ENCODE measurements at places on chromosomes 11 and 22.

DNA sequence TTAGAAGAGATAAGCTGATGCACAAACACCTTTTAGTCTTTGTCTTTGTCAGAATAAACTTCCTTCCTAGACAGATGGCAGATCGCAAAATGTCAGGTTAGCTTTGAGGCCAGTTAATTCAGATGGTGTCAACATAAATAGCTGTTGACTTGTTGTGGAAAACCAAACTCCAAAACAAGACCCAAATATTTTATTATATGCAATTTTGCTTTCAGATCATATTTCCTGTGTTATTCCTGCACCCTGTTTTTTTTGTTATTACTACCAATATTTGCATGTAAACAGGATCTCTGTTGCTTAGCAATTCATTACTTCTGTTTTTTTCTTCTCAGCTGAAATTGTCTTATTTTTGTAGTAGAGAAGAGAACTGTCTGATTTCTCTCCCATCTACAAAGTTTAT lies 316.0 kb downstream of the ETS1 start:
- DNase-seq, result no peak

DNA sequence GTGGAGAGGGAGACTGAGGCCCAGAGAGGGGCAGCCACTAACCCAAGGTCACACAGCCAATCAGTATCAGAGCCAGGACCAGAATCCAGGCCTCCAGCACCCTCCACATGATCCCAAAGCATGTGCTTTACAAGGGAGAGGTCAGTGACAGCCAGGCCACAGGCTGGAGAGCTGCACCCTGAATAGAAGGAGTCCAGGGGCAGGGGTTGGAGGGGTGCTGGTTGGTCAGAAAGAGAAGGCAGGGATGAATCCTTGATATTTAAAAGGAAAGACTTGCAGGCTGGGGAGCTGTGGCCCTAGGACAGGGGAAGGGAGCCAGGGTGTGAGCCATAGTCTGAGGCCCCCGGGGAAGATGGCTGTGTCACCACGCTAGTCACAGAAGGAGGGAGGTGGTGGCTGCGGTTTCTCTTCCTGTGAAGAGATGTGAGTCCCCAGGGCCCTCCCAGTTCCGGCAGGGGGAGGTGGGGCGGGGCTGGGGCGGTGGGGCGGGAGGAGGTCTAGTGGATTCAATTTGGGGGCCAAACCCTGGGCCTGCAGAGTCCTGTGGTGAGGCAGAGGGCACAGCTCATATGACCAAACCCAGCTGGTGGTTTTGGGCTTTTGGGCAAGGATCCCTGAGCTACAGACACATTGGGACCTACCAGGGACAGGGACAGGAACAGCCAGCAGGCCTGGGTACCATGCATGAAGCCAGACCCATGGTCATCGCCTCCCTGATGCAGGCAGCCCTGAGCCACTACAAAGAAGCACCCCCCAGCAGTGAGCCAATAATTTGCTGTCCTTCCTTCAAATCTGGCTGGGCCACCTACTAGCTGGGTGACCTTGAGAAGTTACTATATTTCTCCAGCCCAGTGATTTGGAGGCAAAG lies 14.0 kb downstream of the RAC2 start:
- peak; percentile 81 for DNase-seq

DNA sequence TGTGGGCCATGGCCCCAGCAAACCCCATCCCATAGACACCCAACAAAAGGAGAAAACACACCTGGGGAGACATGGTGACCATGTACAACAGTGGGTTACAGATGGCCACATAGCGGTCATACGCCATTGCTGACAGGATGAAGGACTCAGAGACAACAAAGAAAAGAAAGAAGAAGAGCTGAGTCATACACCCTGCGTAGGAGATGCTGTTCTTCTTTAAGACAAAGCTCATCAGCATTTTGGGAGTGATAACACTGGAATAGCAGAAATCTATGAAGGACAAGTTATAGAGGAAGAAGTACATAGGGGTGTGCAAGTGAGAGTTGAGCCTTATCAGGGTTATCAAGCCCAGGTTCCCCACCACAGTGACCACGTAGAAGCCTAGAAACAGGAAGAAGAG lies 4.9 kb downstream of the OR8B8 start:
- no peak for DNase-seq

DNA sequence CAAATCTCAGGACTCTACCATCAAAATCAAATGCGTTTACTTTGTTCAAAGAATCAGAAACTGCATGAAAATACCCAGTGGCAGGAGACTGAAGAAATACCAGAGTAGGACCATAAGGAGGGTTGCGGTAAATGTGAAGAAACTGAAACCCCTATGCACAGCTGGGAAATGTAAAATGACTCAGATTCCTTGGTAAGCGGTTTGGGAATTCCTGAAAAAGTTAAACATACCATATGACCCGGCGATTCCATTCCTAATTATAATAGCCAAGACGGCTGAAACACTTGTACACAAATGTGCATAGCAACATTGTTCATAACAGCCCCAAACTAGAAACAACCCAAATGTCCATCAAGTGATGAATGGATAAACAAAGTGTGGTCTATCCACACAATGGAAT lies 114.1 kb upstream of the GRAMD1B start:
- DNase-seq, result no peak

- DNase-seq, result no peak
Observed at GRCh38 chr11:75632962-75633361, 35.9 kb downstream of the MAP6 start.

DNA sequence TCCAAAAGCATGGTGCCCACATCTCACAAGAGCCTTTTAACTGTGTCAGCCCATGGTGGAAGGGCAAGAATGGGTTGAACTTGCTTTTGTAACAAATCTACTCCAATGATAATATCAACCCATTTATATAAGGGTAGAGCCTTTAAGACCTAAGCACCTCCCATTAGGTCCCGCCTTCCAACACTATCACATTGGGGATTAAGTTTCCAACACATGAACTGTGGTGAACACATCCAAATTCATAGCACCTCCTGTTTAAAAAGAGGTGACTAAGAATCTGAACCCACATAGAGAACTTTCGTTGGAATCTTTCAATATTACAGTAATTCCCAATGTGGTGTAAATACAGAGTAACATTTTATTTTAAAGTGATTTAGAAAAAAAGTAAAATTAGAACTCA lies 9.2 kb upstream of the CNTF start:
- no peak for DNase-seq

GRCh38 chr11:62933750-62934495 lies 12.8 kb upstream of the CHRM1 start:
- DNase-seq, result no peak

- DNase-seq, result no peak
Observed at GRCh38 chr11:17498058-17498457, 21.4 kb upstream of the ABCC8 start.

DNA sequence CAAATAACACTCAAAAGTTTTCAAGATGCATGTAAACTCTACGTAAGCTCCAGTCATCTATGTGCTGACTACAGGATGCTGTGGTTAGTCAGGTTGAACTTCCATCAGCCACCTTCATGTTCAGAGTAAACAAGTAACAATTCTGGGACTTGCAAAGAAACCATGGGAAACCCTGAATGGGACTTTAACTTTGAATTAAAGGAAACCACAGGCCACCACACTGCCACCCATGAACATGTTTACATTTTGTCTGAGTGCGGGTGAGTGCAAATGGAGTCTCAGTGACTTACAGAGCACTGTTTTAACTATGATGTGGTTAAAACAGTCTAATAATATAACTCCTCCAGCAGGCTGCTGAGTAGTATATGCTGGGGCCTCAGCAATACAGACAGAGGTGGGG lies 12.9 kb upstream of the SYTL2 start:
- DNase-seq, result peak; percentile 23

DNA sequence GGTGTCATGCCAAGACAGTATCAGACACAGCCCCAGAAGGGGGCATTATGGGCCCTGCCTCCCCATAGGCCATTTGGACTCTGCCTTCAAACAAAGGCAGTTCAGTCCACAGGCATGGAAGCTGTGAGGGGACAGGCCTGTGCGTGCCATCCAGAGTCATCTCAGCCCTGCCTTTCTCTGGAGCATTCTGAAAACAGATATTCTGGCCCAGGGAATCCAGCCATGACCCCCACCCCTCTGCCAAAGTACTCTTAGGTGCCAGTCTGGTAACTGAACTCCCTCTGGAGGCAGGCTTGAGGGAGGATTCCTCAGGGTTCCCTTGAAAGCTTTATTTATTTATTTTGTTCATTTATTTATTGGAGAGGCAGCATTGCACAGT lies 14.6 kb downstream of the IL10RA start:
- DNase-seq, result no peak

DNA sequence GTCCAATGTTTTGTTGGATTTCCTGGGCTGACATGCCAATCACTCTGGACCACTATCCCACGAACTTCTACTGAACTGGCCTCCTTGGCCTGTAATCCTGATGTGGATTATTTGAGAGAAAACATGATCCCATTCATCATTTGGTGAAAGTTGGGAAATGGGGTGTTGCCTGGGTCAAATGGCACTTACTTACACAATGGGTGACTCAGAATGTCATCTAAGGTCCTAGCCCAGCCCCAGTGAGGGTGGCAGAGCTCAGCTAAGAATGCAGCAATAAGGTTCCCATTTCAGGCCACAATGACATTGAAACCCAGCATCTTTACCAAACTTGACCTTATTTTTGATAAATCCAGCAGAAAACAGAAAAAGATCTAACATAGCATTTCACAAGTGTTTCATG lies 8.0 kb upstream of the DSCAML1 start:
- no peak for DNase-seq

- no peak for DNase-seq
Observed at GRCh38 chr11:61273178-61274078, 21.7 kb downstream of the VWCE start.

Measured in activated T-helper 1 cell treated with anti-CD3 and anti-CD28 coated beads, Interleukin-2, amount 50 U/mL, for 16 hours (primary cell).